IPS-NIHi11 (cell line): ENCODE measurements at places on chromosomes 2 and 18.

GRCh38 chr2:69945441-69945840 is 16.0 kb downstream of the ASPRV1 start:
- no peak for DNase-seq

GRCh38 chr2:118508282-118508681 is 339.2 kb downstream of the EN1 start:
- DNase-seq, result no peak

DNA sequence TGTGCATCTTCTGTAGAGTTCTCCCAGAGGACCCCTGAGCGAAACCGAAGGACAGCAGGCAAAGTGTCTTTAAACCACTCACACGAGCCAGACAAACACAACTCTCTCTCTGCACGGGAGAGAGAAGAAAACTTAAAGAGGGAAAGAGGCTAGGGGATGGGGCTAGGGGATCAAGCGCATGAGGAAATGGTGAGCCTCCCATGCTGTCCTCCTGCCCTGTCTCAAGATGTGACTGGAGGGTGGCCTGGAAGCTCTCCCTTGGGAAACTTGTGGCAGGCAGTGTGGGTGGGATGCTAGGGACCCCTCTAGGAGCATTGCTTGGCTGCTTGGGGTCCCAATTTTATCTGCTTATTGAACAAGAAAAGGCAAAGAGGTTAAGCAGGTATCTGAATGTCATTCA is 44.5 kb downstream of the CYP26B1 start:
- DNase-seq, result no peak

DNA sequence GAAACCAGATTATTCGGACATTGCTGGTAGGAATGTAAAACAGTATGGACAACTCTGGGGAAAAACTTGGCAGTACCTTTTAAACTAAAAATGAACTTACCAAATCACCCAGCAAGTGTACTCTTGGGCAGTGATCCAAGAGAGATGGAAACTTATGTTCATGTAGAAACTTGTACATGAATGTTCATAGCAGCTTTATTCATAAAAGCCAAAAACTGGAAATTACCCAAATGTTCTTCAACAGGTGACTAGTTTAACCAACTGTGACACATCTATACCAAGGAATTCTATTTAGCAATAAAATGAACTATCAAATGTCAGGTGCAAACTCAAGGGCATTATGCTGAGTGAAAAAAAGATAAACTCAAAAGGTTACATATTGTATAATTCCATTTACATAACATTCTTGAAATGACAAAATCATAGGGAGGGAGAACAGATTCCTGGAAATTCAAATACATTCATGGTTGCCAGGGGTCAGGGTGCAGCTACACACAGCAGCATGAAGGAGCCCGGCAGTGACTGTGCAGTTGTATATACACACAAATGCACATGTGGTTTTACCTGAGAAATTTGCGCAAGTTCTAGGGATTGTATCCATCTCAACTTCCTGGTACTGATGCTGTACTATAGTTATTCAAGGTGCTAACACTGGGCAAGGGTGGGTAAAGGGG is 3.5 kb upstream of the RNU4ATAC start:
- DNase-seq, result no peak

- DNase-seq, result no peak
Observed at GRCh38 chr2:47315475-47315874, 87.5 kb upstream of the MSH2 start.

DNA sequence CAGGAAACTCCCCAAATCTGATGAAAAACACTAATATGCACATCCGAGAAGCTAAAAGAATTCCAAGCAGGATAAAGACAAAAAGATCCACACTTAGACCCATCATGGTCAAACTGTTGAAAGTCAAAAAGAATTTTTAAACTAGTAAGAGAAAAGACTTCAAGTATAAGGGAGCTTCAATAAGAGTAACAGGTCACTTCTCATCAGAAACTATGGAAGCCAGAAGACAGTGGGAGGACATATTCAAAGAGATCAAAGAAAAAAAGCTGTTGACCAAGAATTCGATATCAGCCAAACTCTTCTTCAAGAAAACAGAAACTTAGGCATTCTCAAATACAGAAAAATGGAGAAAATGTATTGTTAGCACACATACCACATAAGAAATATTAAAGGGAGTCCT is 50.4 kb downstream of the ZC3H8 start:
- DNase-seq, result no peak

DNA sequence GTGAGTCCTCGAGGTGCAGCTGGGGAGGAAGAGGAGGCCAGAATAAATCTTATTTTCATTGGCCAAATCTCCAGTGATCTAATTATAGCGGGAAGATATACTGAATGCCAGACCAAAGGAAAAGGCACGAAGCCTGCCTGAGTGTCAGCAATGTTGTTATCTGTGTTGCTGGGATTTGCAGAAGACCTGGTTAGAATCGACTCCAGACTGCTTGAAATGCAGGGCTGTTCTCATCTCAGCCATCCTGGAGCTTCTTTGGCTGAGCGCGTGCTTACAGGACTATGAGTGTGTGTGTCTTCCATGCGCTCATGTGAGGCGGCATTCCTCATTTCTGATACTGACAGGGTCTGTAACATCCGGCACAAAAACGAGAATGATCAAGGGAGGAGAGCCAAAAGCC is 81.2 kb downstream of the TSN start:
- DNase-seq, result no peak

- no peak for DNase-seq
Observed at GRCh38 chr2:195732574-195732973, 75.5 kb downstream of the SLC39A10 start.

DNA sequence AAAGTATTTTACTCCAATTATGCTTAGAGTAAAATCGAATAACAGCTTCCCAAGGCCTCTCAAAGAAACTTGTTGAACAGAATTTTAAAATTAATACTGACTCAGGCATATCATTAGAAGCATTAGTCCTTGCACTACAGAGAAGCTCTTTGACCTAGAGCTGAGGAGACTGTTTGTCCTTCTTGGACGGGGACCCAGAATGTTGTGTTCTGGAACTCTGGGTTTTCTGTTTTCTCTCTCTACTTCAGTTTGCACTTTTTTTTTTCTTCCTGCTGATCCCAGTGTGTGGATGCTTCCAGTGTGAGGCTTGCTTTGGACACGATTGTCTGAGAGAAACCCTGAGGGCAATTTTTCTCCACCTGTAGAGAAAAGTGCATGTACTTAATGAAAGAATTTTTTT is 847.6 kb downstream of the SOCS6 start:
- no peak for DNase-seq

GRCh38 chr18:61129001-61129400 is 204.2 kb upstream of the CDH20 start:
- no peak for DNase-seq

- DNase-seq, result no peak
Observed at GRCh38 chr2:18253686-18254197, 306.7 kb downstream of the RDH14 start.

DNA sequence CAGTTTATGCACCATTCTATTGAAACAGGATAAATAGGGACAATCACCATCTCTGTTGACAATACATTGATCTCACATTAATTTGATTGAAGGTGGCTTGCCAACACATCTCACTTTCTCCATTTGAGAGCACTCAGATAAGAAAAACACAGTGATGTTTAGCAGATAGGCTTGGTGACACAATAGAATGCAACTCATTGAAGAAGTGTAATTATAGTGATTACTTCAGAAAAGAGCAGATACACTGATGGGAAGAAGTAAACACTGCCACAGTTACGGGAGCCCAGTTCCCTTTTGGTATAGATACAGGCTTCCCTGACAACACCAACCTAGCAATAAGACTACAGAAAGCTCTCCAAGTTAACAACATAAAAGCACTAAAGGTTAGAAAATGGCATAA is 89.1 kb downstream of the FIGN start:
- no peak for DNase-seq

- DNase-seq, result no peak
Observed at GRCh38 chr2:237270520-237270919, 143.4 kb downstream of the COL6A3 start.

DNA sequence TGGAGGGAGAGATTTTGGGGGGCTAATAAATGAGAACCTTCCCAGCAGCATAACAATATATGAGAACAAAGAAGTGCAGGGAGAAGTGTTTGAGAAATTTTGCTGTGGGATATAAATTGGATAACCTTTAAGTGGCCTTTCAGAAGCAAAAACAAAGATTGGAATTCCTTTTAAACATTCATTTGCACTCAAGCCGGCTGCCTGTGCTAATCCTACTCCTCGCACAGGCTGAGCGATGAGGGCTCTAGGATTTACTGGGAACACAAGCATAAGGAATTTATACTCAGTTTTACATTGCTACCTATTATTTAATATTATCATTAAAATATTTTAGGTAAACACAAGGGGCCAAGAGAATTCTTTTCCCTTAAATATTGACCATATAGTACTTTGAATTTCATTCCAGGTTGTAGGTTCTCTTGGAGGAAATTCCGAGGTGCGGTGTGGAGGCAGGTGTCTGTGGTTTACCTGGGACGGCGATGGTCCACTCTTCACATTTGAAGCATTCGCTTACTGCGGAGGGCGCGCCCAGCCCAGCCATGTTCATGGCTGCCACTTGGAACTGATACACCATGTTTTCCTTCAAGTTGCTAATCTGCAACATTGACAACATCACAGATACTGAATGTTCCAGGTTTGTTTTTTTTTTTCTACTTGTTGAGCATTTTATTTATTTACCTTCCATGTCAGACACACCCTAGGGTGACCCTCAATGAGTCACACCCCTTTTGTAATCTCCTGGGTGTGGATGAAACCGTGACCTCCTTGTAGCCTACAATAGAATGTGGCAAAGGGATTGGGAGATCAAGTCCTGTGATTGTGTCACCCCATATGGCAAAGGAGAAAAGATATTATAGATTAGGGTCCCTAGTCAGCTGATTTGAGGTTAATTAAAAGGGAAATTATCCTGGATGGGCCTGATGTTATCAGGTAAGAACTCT is 100.1 kb downstream of the MYOM1 start:
- no peak for DNase-seq

DNA sequence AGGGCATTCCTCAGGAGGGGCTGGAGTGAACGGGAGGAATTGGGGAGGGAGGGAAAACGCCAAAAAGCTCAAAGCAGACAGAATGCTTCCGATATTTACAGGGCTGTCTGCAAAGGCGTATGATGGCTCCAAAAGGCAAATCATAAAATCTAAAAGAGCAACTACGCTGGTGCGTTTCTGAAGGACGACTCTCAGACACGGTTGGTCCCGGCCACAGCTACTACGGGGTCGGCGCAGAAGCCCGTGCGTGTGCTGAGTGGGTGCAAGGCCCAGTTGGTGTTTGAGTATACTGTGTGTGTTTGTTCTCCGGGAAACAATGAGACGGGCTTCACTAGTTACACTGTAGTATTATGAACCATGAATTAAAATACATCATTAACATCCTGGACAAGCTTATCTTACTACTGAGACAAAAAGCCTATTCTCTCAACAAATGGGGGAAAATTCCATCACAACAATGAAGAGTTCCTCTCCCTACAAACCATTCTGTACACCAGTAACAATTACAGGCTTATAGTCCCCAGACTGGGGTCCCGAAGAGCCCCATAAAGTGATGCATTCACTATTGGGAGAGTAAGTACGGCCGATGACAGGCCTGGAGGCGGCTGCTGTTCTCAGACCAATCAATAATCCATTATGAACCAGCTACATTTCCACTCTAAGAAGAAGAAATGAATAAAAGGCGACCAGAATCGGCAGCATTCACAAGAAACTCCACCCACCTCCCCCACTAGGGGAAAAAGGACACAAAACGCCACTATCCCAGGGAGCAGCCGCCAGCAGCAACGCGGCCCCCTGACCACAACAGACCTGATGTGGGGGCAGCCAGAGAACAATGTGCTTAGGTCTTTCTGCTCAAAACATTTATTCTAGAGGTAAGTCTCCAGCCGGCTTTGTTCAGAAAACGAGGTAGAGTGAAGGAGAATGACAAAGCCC is 43.4 kb downstream of the ZNF516 start:
- DNase-seq, result no peak

DNA sequence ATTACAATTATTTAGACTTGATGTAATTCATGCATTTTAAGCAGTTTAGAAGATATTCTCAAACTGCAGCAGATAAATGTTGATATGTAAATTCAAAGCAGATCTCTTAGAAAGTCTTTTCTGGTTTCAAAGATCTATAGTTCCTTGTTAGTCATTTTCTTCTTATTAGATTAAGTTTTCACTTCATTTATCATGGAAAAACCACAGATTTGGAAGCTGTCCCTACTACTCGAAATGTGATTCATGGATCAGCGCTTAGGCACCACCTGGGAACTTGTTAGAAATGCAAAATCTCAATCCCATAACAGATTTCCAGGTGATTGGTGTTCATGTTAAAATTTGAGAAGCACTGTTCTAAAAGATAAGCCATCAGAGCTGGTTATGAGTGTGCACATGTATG is 92.8 kb upstream of the CDH2 start:
- DNase-seq, result no peak

- no peak for DNase-seq
Observed at GRCh38 chr2:227491386-227491785, 19.4 kb downstream of the AGFG1 start.

DNA sequence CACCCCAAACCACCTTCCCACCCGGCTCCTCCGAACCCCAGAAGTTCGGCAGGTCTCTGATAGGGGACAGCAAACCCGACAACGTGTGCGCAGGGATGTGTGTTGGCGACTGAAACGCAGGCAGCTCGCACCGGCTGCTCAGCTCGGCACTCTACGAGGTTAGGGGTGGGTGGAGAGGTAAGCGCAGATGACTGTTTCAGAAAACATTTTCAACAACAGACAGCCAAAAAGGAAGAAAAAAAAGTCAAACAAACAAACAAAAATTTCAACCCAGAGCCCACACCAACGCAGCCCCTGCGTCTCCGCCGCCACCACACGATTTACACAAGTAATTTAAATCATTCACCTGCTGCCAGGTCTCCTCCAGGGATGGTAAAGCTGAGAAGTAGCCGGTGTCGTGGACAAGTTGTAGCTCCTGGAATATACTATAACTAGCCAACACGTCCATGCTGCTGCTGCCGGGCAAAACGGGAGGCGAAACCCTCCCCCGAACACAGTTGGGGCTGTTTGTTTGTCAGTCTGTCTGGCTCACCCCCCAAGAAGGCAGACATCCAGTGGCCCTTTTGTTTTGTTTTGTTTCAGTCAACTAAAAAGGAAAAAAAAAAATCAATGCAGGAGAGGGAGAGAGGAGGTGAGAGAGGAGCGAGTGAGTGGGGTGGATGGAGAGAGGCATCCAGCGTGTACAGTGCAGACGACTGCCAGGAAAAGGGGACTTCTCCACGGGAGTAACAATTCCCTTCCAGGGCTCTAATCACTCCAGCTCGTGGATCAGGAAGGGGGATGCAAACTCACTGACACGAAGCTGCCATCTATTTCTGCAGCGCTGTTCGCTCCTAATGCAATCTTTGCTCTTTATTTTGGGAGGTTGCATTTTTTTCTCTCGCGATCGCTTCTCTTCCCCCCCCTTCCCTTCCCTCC is at the start of gene KLF7:
TSS of gene KLF7 (minus strand) at position 828 of the 918 bp plus-strand sequence. CDS start at position 448, 380 bp downstream.
- DNase-seq, result no peak

- DNase-seq, result no peak
Observed at GRCh38 chr2:213279971-213280370, 4.3 kb upstream of the SPAG16 start.
